ENCODE measurements at places on chromosomes 6 and 20.

GRCh38 chr6:40280231-40280630 lies 306.9 kb downstream of the LRFN2 start:
- DNase-seq, result no peak

GRCh38 chr6:131054392-131055250 lies 8.4 kb downstream of the EPB41L2 start:
- no peak for DNase-seq

GRCh38 chr6:142297996-142298753 lies 3.6 kb upstream of the ADGRG6 start:
- DNase-seq, result no peak

- DNase-seq, result no peak
These were observed 540.5 kb upstream of the JAG1 start for GRCh38 chr20:11214256-11214840.

DNA sequence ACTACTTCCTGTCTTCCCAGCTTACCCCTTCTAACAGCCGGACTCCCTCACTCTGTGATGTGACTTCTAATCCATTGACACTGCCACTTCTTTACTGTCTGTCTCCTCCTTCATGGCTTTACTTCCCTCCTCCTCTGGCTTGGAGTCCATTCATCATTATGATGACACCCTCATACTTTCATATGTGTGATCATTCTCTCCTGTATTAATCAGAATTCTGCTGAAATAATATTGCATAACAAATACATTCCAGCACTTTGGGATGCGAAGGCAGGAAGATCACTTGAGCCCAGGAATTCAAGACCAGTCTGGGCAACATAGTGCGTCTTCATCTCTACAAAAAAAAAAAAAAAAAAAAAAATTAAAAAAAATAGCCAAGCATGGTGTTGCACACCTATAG lies 147.9 kb upstream of the BTBD3 start:
- no peak for DNase-seq

DNA sequence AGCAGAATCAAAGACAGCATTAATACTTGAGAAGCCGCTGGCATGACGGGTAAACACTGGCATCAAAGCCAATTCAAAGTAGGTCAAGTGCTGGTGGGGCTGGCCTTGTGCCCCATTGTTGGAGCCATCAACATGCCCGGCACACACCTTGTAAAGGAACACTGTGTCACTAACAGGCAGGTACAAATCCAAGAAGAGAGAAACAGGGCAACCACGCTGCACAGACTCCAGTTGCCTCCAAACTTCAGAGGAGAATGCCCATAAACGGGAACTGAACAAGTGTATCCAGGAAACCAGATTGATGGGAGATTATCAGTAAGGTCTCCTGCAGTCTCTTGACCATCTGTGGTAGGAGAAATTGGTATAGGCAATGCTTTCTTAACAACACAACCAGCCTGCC lies 127.0 kb upstream of the STXBP5 start:
- no peak for DNase-seq

DNA sequence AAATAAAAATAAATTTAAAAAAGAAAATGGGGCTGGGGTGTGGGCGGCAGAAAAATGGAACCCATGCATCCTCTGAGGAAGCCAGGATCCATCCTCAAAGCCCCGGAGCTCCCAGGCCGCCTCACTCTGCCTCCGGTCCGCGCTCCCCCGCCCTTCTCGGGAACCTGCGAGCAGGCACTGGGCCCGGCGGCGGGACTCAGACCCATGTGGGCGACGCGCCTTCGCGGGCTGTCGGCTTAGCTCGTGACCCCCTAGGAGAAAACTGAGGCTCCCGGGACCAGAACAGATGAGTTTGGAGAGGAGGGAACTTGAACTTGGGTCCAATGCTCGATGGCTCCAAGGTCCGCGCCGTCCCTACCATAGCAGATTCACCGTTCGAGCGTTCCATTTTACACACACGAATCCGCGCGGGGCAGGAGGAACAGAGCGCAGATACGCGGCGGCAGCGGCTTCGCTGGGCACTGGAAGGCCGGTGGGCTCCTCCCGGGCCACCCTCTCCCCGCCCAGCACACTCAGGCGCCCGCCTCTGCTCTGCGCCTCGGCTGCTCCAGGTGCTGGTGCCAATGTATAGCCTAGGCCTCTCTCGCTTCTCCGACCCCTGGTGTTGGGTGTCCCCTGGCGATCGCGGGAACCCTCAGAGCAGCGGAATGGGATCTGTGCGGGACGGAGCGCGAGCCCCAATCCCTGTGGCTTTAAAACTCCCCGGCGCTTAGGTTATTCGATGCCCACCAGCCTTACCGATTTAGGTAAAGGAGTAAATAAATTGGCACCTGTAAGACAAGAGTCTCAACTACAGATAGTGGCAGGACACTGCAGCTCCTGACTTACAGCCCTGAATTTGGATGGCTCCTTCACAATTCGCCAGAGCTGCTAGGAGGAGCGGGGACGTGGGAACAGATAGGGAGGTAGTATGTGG lies 39.2 kb downstream of the DPPA5 start:
- no peak for DNase-seq

DNA sequence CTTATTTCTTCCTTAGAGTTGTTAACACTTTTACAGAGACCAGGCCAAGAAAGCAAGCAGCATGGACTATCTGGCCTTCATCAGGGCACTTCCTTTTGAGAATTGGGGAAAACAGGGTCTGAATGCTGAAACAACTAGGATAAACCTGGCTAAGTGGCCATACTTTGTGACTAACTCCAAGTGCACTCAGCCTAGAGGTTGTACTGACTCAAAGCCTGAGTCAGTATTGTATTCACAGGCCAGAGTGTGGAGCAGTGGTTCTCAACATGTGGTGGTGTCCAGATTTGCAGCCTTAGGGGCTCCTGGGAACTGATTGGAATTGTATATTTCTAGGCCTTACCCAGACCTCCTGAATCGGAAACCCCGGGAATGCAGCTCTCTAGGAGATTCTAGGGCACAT lies 20.1 kb downstream of the SEC23B start:
- no peak for DNase-seq

DNA sequence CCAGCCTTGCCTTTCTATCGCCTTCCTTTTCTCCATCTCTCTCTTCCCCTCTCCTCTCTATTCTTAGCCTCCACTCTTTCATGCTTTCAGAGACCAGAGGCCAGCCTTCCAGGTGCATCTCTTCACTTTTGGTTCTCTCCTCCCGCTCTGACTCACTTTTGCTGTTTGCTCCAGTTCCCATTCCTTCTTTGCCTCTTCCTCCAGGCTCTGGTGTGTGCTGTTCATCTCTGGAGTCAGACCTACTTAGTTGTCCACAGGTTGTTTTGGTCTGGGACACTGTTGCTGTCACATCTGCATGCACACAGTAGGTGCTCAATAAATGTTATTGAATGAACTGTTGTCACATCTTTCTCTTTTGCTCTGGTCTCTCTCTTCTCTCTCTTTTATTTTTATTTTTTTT lies 1.6 kb upstream of the CDH22 start:
- DNase-seq, result no peak

- DNase-seq, result no peak
These were observed 11.6 kb upstream of the C20orf204 start for GRCh38 chr20:64024141-64024990.

DNA sequence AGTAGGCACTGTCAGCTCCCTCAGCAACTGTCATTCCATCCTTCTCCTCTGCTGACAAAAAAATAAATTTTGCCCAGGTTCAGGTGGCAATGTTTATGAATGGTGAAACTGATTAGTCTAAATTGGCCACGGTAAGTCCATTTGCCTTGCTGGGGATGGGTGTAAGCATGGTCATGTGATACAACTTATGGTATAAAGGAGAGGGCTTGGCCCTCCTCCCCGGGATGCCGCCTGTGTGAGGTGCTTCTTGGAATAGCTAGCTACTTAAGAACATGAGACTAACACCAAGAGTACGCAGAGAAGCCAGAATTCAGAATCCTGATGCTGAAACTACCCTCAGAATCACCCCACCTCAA lies 94.4 kb upstream of the MAP7 start:
- DNase-seq, result no peak

DNA sequence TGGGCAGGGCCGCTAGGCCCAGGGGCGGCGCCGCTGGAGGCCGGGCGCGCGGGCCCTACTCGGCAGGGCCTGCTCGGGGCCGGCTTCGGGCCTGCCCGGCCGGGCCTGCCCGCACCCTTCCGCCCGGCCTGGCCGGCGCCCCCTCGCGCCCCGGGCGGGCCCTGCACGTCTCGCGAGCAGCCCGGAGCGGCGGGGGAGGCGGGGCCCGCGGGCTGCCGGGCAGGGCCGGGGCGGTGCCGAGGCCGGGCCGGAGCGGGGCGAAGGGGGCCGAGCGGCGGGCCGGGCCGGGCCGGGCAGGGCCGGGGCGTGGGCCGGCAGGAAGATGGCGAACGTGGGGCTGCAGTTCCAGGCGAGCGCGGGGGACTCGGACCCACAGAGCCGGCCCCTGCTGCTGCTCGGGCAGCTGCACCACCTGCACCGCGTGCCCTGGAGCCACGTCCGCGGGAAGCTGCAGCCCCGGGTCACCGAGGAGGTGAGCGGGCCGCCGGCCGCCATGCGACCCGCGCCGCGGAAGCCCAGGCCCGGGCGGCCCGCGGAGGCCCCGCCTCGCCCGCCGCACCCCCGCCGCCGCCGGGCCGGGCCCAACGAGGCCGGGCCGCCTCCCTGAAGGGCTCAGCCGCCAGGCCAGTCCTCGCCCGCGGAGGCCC lies at the start of gene NPEPL1:
TSS of gene NPEPL1 (plus strand) at position 222 of the 647 bp plus-strand sequence. CDS start at position 323, 101 bp downstream.
- no peak for DNase-seq

GRCh38 chr6:84089081-84089480 lies 55.5 kb downstream of the MRAP2 start:
- no peak for DNase-seq

DNA sequence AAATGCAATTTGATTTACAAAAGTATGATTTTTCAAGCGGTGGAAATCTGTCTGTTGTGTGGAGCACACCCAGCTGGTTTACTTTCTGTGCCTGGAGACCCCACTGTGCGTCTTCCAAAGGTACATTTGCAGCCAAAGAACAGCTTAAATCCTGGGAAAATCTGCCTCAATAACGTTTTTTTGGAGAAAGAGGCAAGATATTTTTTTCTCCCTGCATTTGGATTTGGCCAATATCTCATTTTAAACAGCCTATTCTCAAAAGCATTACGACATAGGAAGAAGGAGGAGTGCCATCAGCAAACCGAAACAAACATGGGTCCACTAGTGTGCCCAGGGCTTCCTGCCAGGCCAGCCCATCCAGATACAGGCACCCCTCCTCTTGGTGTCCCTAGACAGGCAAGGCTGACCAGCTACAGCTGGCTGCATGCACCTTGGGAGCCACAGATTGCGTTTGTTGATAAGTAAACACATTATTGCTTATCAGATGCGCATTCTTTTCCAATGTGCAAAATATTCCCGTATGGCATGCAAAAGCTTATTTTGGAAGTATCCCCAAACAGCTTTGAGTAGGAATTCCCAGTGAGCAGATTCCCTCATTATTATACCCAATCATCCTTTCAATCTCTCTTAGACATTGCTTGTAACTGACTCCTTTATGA lies 184.5 kb upstream of the MARCKS start:
- DNase-seq, result peak; percentile 52

- peak; percentile 14 for DNase-seq
These were observed 33.3 kb downstream of the ORC3 start for GRCh38 chr6:87623248-87623647.

GRCh38 chr20:61673152-61673847 lies 392.4 kb downstream of the TAF4 start:
- DNase-seq, result no peak

DNA sequence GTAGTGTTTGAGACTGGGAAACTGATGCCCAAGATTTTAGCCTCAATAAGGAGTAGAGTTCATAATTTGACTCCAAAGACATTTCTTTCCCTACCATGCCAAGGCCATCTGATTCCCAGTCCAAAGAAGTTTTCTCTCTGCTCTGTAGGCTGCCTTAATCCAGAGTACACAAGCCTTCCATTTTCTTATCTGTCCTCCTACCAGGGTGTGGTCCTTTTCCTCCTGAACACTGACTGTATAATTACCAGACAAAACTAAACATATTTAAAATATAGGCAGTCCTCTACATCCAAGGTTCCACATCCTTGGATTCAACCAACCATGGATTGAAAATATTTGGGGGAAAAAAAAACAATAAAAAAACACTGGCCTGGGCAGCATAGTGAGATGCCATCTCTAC lies 108.4 kb downstream of the SLC16A10 start:
- DNase-seq, result no peak

DNA sequence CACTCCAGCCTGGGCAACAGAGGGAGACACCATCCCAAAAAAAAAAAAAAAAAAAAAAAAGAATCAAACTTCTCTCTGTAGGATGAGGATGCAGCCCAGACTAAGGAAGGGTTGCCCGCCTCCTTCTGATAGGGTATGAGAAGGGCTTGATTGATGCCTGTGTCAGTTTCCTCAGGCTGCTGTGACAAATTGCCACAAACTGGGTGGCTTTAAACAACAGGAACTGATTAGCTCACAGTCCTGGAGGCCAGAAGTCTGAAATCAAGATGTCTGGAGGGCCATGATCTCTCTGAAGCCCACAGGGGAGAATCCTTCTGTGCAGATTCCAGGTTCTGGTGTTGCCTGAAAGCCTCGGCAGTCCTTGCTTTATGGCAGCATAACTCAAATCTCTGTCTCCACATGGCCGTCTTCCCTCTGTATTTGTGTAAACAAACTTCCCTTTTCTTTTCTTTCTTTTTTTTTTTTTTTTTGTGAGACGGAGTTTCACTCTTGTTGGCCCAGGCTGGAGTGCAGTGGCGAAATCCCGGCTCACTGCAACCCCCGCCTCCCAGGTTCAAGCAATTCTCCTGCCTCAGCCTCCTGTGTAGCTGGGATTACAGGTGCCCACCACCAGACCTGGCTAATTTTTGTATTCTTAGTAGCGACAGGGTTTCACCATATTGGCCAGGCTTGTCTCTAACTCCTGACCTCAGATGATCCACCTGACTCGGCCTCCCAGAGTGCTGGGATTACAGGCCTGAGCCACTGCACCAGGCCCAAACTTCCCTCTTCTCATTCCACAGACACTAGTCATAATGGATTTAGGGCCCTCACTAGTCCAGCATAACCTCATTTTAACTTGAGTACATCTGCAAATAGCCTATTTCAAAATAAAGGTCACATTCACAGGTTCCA lies 11.2 kb upstream of the CDK19 start:
- no peak for DNase-seq

DNA sequence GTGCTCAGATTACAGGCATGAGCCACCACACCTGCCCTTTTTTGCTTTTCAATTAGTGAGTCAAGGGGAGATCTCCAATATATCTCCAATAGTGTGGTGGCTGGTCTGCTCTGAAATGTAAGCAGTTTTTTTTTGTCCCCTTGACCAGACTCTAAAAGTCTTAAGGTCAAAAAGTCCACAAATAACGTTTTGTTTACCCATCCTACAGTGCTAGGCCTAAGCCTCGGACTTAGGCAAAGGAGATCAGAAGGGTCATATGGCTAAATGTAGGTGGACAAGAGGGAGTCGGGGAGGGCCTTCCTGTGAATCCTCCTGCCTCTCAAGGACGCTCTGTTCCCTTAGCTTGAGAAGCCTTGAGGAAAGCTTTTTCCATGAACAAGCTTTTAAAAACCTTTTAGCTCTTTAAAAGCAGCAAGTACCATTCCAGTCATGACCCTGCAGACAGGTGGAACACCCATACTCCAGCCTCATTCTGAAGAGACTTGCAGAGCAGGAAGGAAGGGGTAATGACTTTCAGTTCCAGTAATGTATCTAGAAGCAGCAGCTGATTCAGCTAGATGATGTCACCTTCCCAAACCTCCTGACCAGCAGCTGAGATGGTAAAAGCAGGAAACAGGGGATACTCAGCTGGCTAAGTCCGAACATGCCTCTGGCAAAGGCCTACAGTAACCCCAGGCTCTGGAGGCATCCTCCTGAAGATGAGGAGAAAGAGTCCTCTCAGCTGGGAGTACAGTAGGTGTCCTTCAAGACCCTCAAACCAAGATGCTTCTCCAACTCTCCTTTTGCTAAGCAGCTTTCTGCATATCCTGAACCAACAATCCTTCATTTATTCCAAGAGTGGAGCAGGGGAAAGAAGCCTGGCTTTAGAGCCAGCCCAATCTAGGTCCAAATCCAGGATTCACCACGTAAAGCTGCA lies 23.6 kb downstream of the BCL2L1 start:
- peak; percentile 84 for DNase-seq

Measured in AG09309 (cell line).